ENCODE measurements at places on chromosomes 11 and 22. TPM values are rescaled to one million over a fixed set of nuclear protein-coding genes. Genes with fewer than 3 reads are reported as not detected.

DNA sequence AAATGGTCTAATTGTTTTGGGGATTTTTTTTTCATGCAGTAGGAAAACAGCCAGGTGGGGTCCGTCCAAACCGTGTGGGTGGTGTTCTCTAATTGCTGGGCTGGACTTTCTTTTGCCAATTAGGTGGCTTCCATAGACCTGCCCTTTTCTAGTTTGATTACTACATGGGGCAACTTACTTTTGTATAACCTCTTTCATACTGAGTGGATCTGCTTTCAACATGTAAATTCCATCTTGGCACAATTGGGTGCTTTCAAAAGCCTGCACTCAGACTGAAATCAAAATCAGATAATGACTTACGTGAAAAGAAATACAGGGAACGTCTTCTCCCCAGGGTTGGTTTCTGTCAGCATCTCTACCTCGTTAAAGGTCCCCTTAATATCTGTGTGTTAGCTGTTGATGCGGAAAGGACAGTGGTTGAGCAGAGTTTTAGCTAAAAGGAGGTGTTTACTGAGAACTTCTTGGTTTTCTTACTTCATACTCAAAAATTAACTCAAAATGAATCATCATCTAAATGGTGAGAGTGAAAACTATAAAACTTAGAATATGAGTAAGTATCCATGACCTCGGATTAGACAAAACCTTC, 72.1 kb downstream of the BARX2 start:
- DNase-seq: no peak

DNA sequence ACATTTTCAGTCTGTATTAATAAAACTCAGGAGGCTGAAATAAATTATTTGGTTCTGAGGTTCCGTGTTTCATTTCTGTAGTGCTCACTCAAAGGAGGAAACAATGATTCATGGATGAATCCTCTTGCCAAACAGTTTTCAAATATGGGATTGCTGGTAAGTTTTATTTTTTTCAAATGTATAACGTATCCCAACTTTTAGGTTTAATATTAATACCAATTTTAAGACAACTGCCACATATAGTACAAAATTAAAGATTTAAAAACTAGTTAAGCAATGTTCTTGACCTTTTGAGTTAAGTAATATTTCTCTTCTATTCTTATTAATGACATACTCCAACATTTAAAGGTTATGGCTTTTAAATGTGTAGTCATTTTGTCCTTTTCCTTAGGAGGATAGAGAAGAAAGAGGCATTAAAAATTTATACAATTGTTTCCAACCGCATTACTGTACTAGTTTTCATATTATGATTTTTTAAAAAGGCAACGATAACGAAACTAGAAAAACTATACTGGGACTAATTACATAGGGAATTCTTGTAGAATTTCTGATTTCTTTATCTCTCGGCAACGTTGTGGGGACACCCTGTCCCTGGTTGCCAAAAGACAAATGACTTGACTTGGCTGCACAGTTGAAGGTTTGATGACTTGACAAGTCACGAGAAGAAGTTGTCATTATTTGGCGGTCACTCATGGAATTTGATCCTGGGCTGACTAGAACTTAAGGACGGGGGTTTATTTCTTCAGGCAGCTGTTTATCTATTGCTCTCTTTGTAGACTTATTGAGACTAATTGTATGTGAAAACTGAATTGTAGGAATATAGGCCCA, 69.1 kb upstream of the ADSL start:
- no peak for DNase-seq

DNA sequence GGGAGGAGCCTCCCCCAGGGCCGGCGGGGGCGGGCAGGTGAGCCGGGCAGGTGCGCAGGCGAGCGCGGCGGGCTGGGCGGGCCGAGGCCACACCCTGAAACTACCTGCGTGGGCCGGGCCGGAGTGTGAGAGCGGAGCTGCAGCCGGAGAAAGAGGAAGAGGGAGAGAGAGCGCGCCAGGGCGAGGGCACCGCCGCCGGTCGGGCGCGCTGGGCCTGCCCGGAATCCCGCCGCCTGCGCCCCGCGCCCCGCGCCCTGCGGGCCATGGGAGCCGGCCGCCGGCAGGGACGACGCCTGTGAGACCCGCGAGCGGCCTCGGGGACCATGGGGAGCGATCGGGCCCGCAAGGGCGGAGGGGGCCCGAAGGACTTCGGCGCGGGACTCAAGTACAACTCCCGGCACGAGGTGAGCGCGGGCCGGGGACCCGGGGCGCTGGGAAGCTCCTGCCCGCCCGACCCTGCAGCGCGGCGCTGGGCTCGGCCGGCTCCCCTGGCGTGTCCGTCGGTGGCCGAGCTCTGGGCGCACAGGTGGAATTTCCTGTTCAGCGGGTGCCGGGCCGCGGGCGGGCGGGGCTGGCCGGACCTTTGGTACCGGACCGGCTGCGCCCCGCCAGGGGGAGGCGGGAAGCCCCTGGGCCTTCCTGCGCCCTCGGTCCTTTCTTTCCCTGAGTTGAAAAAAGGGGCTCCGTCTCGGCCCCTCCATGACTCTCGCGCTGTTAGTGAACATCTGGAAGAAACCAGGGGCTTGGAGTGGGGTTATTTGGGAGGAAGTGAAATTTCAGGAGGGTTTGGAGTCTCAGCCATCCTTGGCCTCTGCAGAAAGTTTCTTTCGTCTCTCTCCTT, at the start of gene ST14:
Gene ST14 (plus strand): TSS at position 126 of the 841 bp plus-strand sequence. CDS start 198 bp downstream, at position 324.
- peak; percentile 70 for DNase-seq

Gene EFCAB6
- total RNA-seq: not detected

GRCh38 chr11:96049426-96049825, 125.5 kb upstream of the MTMR2 start:
- DNase-seq: no peak

DNA sequence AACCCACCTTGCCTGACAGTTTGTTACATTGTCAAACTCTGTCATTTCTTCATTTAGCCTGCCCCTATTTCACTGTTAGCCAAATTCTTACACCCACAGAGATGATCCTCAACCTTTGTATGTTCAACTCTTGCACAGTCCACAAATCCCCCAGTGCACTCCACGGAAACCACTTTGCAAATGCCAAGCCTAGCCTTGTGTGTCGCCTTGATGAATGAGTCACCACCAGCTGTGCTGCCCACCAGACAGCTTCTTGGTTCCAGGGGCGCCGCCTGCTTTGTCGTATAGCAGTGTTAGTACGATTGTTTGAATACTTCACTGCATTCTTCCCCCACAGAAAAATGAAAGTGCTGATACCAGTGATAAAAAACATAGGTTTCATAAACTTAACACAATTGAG, 686.3 kb downstream of the NTM start:
- DNase-seq: no peak

- no peak for DNase-seq
Observed at GRCh38 chr11:36460220-36460619, 49.9 kb downstream of the TRAF6 start.

- no peak for DNase-seq
Observed at GRCh38 chr11:112650527-112650926, 310.7 kb upstream of the NCAM1 start.

GRCh38 chr11:11989774-11990744, 18.4 kb downstream of the DKK3 start:
- no peak for DNase-seq

- no peak for DNase-seq
Observed at GRCh38 chr11:112303616-112304015, 43.0 kb upstream of the PLET1 start.

DNA sequence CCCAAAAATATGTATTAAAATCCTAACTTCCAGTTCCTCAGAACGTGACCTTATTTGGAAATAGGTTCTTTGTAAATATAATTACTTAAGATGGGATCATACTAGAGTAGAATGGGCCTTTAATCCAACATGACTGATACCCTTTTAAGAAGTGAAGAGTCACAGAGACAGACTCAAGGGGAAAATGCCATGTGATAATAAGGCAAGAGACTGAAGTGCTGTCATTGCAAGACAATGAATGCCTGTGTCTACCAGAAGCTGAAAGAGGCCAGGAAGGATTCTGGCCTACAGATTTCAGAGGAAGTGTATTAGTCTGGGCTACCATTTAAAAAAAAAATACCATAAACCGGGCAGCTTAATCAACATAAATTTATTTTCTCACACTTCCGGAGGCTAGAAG, 85.9 kb upstream of the LRRC55 start:
- no peak for DNase-seq

- no peak for DNase-seq
Observed at GRCh38 chr11:99461913-99462312, 441.2 kb downstream of the CNTN5 start.

GRCh38 chr11:63745304-63746170, 23.0 kb downstream of the ZFTA start:
- peak; percentile 12 for DNase-seq
